Epithelial cell of proximal tubule (primary cell): ENCODE measurements at places on chromosomes 6 and 20. TPM values are rescaled to one million over a fixed set of nuclear protein-coding genes. Genes with fewer than 3 reads are reported as not detected.

The HLA-DPB1 gene
- 49.4 and 52.3 TPM in 2 replicates for total RNA-seq

DNA sequence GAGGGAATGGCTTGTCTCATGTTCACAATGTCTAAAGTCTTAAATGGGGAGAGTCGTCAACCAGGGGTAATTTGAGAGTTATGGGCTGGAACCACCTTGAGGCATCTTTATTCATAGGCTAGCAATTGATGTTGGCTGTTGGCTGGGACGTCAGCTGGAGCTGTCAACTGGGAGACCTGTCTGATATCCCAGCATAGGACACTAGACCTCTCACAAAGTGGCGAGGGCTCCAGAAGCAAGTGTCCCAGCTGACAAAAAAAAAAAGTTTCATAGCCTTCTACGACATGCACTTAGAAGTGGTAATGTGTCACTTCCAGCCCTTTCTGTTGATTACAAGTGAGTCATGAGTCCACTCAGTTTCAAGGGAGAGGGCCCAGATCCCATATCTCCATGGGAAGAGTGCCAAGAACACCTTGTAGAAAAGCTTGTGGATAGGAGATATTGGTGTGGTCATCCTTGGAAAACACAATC lies 278.0 kb downstream of the ESR1 start:
- no peak for DNase-seq

The GPLD1 gene
- 0.51 and 0.75 TPM in 2 replicates for total RNA-seq

The TFAP2C gene
- 0.23 and 0.94 TPM in 2 replicates for total RNA-seq

GRCh38 chr6:41153451-41153850 lies 696 bp downstream of the TREML1 start:
- DNase-seq = no peak

GRCh38 chr6:72975352-72975752 lies 249.9 kb downstream of the KHDC1L start:
- no peak for DNase-seq

DNA sequence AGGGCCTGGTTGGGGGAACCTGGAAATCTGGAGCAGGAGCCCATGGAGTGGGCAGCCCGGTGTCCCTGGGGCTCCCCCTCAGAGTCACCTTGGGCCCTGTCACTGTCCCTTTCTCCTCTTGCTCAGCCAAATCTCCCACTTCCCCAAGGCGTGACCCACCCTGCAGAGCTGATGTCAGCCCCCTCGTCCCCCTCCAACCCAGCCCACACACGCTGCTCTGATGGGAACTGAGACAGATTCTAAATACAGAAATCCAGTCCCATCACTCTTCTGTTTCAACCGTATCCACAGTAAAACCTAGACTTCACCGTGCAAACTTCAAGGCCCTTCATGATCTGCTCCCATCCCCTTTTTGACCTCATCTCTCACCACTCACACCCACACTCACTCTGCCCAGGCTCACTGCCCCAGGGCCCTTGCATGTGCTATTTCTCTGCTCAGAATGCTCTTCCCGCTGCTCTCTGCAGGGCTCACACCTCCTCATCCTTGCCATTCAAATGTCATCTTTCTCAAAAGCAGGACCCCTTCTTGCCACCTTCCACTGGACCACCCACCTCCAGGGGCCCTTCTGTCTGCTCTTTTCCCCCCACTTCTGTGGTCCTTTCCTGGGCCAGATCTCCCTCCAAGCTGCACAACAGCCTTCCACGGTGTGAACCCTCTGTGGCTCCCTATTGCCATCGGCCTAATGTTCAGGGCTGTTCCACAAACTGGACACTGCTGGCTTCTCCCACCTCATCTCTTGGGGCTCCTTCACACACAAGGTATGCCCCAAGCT lies 16.6 kb downstream of the TGM2 start:
- no peak for DNase-seq

GRCh38 chr20:4946986-4947385 lies 54.3 kb downstream of the SLC23A2 start:
- DNase-seq = no peak

GRCh38 chr6:165186041-165186440 lies 123.4 kb downstream of the C6orf118 start:
- no peak for DNase-seq
